ENCODE measurements at places on chromosomes 7 and 10.

DNA sequence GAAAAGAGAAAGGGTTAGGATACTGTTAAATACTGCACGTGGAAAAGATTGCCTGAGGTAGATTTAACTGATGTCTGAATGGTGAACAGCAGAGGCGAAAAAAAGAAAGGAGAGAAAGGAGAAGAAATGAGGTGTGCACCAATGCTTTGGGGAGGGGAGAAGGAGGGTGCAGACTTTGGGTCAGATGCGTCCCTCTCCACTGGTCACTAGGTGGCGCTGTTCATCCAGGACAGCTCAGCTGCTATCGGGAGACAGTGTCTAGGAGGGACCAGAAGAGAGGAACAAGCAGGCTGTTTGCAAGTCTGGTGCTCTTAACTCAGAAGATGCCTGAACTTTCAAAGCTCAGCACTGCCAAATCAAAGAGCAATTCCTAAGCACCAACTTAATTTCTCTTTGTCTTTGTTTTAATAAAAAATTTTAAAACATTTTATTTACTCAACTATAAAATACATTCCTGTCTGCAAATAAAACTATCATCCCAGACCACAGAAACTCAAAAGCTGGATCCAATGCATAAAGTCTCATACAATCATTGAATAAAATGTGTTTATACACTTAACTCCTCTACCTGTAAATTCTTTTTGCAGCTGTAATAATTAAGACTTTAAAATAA lies 83.9 kb upstream of the PDLIM1 start:
- DNase-seq, result peak; percentile 42

DNA sequence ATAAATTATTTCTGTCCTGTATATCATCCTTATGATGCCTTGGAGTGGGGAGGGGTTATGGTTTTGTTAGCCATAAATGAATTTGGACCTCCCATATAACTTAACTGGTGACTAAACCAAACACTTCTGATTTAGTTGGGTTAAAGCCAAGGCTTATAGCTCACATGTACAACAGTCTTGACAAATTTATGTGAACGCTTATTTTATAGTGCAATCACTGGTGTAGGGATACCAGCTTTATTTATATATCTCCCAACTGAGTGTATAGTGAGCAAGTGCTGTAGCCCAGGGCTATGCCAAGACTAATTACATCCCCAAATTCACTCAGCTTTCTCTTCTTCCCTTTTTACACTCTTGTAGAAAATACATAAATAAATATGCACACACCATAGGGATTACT lies 956.2 kb downstream of the SORCS3 start:
- no peak for DNase-seq

GRCh38 chr10:130141460-130141859 lies 5.3 kb downstream of the GLRX3 start:
- no peak for DNase-seq

DNA sequence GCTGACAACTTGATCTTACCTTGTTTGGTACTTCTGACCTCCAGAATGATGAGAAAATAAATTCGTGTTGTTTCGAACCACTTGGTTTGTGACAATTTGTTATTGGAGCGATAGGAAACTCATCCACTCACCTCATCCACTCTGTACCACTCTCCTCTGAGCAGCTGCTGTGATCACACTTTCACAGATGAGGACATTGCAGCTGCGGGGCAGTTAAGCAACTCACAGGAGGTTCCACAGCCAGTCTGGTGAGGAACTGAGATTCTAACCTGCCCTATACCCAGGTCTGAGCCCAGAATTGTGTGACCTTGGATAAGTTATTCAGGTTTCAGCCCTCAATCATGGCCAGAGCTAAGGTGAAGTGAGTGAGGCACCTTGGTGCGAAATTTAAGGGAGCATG lies 35.2 kb downstream of the BTBD16 start:
- no peak for DNase-seq

DNA sequence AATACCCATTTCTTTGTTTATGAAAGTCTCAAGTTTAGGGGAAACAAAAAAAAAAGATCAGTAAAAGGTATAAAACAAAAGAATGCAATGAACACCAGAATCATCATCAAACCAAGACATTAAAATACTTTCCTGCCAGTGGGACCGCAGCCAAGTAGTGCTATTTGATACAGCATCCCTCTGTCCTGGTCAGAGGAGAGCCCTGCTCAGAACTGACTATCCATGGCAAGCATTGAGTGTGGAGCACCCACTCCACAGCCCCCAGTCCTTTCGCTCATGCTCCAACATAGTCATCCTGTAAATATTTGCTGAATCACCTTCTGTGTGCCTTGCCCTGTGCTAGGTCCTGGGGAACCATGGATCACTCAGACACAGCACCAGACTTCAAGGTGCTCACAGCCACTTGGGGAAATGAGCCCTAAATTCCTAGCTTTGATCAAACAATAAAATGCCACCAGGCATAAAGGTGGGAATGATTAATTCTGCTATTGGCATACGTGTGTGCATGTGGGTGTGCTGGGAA lies 213.6 kb upstream of the TBX20 start:
- DNase-seq, result no peak

Measured in CD4-positive, alpha-beta T cell treated with Interleukin-4 for 1 hour (primary cell).